Aorta (tissue), 5 donors: ENCODE measurements at places on chromosomes 2 and 18. TPM values are rescaled to one million over a fixed set of nuclear protein-coding genes. Genes with fewer than 3 reads are reported as not detected.

Gene SCN3A
- polyA plus RNA-seq: 0.38 TPM

Gene TMEM185B
- polyA plus RNA-seq: 4.9 TPM

Gene DPP10
- polyA plus RNA-seq: not detected

Gene DDX18
- polyA plus RNA-seq: 16.7 TPM

Gene CCDC138
- polyA plus RNA-seq: 1.1 TPM
